ENCODE measurements at places on chromosomes 2 and 18. TPM values are rescaled to one million over a fixed set of nuclear protein-coding genes. Genes with fewer than 3 reads are reported as not detected.

The GYPC gene
- total RNA-seq: 128 TPM

The GATA6 gene
- total RNA-seq: 141 TPM

The G6PC2 gene
- not detected for total RNA-seq

The CCDC102B gene
- 16.7 TPM for total RNA-seq

The FAM110C gene
- 7.8 TPM for total RNA-seq

The CELF4 gene
- total RNA-seq: 0.42 TPM

The WNT6 gene
- 0.46 TPM for total RNA-seq

The SERPINB10 gene
- total RNA-seq: not detected

The SPATA3 gene
- total RNA-seq: not detected

The KCNJ13 gene
- not detected for total RNA-seq

The HOXD13 gene
- total RNA-seq: not detected

The CAPN14 gene
- 0.11 TPM for total RNA-seq

The RAD51AP2 gene
- total RNA-seq: 0.10 TPM

The TMEM247 gene
- not detected for total RNA-seq

The LRRC30 gene
- total RNA-seq: not detected

Measured in adrenal gland (tissue), 19 donors.